ENCODE measurements at places on chromosomes 16 and 17. TPM values are rescaled to one million over a fixed set of nuclear protein-coding genes. Genes with fewer than 3 reads are reported as not detected.

The KRT15 gene
- total RNA-seq: 2.5 TPM

The TMEM100 gene
- total RNA-seq: 15.1 TPM

The SLC12A3 gene
- total RNA-seq: not detected

The OTOA gene
- total RNA-seq: 0.28 TPM

The ST6GALNAC2 gene
- 12.1 TPM for total RNA-seq

The LDHD gene
- total RNA-seq: 15.5 TPM

The FOXJ1 gene
- not detected for total RNA-seq

The NUDT21 gene
- 48.4 TPM for total RNA-seq

Data from omental fat pad (tissue), 4 donors.